AG20443 (cell line): ENCODE measurements at places on chromosomes 4 and X.

DNA sequence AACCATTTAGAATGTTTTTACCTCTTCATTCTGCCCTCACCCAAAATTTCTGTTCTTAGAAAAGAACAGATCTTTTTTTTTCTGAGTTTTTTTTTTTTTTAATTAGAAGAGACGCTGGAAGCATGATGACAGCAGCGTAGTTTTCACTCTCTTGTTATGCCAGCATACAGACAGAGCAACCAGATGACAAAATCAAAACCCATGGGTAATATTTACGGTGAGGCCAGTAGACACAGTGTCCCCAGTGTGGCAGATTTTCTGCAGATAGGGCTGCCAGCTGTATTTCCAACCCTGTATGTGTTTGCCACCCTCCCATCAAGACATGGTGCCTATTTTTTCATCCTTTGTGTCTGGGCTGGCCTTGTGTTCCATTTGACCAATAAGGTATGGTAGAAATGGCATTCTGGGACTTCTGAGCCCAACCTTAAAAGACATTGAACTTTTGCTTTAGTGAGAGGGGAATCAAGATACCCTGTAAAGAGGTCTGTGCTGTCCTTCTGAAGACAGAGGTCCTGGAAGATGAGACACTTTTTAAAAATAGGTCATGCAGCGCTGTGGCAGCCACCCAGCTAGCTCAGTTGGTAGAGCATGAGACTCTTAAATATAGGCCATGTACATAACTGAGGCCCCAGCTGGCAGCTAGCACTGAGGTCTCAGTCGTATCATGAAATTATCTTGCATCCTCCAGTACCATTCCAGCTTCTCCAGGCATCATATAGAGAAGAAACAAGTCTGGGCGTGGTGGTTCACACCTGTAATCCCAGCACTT lies 6.7 kb upstream of the ZNF41 start:
- no peak for DNase-seq

DNA sequence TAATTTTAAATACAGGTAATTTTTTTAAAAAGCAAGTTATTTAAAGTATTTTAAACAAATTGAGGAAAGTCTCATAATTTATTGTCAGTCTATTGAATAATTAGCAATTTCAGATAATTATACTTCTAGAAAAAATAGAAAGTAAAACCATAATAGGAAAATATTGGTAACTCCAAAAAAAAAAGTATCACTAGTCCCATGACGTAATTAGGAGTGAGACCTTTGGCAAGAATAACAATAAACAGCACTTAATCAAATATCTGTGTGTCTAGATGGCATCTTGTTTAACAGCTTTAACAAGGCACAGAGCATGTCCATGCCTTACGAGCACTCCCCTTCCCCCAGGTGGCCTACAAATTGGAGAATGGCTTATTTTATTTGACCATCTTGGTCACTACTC lies 1683.6 kb upstream of the AGA start:
- DNase-seq: no peak

- no peak for DNase-seq
These were observed 18.1 kb downstream of the PPP1R2C start for GRCh38 chrX:42759881-42760280.

GRCh38 chrX:101287402-101287801 lies 3.7 kb downstream of the TAF7L start:
- DNase-seq: peak; percentile 24

DNA sequence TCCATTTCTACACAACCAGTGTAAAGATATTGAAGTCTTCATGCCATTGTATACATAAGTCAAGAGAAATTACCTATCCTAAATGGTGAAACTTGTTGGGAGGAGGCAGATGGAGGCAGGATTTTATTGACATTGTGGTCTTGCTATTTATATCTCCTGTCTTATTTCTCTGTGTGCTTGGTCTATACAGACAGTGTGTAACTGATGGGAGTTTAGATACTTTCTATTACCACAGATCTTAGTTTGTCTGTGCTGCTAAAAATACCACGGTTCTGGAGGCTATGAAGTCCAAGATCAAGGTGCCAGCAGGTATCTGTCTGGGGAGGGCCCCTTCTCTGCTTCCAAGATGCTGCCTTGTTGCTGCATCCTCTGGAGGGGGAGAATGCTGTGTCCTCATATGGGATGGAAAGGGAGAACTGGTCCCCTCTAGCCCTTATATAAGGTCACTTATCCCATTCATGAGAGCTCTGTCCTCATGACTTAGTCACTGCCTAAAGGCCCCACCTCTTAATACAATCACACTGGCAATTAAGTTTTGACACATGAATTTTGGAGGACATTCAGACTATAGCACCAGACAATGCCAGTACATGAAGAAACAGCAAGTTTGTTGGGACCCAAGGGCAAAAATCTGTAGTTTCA lies 62.4 kb downstream of the SYNPO2 start:
- DNase-seq: no peak

GRCh38 chrX:68746988-68747387 lies 81.8 kb upstream of the EFNB1 start:
- no peak for DNase-seq

DNA sequence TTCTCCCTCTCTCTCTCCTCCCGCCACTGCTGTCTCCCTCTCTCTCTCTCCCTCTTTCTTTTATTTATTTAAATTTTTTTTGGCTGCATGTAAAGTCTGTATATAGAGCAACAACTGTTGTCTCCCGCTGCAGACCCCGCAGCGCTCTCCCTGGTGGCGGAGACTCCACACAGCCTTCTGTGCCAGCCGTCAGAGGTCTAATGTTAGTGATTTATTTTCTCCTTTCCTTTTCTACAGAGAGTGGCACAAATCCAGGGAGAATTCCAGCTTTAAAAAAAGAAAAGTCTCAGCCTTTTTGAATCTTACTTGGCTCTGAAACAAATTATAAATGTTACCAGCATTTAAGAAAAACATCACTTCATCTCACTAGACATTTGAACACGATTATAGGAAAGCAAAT lies 106.2 kb downstream of the FAM9B start:
- DNase-seq: no peak

- peak; percentile 6 for DNase-seq
These were observed 1092.3 kb downstream of the ARAP2 start for GRCh38 chr4:35151816-35152572.

DNA sequence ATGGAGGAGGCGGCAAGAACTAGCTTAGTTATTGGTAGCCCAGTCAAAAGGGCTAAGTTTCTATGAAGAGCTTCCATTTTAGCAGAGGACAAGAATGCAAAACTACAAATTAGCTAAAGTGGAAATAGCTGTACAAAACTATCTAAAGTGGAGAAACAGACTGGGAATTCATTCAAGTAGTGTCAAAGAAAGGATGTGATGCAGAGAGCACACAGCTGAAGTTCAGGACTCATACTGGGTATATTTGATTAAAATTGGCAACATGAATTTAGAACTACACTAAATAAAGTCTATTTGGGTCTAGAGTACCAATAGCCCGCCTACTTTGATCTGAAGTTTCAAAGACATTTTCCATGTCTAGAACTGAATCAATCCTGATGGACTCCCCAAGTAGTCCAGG lies 33.1 kb upstream of the GNRHR start:
- DNase-seq: no peak

DNA sequence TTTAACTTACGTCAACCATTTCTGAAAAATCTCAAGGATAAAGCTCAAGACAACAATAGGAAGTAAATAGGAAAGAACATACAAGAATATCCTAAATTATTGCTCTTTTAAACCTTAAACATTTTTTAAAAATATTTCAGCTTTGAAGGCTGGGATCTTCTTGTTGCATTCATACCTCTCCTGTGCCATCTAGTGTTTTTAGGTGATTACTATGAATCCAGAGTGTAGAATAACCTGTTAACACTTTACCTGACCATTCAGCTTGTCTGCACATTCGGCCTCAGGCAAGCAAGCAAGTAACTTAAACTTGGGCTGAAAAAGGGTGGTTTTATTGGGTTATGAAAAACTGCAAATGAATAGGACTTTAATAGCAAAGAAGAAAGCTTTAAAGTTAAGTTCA lies 507.8 kb upstream of the INTU start:
- DNase-seq: peak; percentile 14

DNA sequence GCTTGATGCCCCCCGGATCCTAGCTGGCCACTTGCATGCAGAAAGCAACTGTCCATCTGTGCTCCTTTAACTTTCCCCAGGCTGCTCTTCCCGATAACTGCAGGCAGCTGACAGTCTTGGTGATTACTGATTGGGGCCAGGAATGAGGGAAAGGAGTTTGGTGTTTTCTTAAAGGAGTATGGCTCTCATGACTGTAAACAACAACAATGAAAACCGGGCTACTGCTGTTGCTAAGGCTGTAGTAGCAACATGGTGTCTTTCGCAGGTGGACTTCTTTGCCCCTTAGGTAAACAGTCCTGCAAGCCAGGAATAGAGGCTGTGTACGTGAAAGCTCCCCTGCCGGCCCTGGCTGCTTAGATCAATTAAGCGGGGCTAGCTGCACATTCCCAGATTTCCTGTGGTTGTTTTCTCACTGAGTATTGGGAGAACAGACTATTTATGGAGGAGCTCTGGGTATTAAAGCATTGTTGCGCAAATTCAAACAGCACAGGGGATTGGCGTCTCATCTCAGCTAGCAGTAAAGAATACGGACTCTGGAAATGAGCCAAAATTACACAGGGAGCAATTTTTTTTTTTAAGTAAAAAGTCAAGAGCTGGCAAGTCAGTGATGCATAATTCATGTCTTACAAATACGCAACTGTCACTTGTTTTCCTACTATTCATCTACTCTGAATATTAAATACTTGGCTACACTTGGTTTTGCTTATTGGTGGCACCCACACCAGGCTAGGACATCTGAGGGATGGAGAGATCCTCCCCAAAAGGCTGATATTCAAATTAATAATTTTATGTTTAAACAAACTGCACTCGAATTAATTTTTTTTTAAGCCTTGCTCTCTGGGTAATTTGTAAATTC lies 61.6 kb upstream of the NAP1L5 start:
- peak; percentile 27 for DNase-seq

DNA sequence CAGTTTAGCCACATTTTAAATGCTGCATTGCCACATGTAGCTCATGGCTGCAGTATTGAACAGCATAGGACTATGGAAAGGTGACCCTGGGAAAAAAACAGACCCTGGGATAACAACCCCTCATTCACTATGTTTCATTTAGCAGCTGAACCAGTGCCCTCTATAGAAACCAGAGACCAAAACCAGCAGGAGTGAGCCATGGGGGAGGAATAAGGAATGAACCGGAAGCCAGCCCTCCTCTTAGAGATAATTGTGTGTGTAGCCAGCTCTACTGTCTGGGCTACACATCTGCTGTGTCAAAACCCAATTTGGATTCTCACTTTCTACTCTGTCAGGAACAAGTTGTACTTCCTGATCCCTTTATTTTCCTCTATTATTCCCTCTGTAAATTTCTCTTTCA lies 158.5 kb upstream of the S100G start:
- no peak for DNase-seq

GRCh38 chr4:73434311-73434710 lies 1.7 kb upstream of the AFP start:
- DNase-seq: peak; percentile 20
